NCI-H1436 treated with DMSO at 0.1 percent for 48 hours (cell line): ENCODE measurements at places on chromosomes 3 and 15.

DNA sequence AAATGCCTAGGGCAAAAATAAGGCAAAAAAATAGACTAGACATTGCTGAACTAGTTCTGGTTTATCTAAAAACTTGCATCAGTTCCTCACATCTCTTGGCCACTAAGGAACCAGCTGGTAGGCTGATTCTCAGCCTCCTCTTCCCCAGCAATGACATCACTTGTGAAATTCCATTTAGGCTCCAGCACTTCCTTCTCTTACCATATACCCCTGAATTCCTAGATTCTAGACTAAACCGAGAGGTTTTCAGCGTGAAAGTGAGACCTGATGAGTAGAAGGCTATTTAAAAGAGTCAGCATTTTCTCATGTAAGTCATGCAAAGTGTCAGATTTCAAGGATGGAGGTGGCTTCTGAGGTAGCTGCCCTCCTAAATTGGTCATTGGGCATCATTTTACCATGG is 247.1 kb upstream of the CDIN1 start:
- DNase-seq, result no peak

DNA sequence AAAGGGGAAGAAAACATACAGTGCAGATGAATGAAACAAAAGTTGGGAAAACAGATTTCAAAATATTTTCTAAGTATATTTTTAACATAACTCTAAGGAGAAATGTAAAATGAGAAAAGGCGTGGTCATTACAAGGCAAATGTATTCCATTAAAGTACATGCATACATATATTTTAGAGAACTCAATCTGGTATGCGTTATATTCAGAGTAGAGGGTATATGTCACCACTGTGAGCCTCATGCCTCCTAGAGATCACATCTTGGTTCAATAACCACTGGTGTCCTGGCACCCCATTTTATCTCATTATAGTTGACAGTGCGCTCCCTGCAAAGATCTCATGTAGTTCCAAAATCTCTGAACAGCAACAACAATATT is 77.5 kb downstream of the SMARCC1 start:
- no peak for DNase-seq

DNA sequence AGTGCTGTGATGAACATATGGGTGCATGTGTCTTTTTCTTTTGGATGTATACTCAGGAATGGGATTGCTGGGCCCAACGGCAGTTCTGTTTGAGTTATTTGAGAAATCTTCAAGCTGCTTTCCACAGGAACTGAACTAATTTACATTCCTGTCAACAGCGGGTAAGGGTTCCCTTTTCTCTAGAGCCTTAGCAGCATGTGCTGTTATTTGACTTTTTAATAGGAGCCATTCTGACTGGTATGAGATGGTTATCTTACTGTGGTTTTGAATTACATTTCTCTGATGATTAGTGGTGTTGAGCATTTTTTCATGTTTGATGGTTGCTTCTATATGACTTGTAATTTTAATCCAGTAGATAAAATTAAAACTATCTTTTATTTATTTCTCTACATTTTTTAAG is 1168.6 kb upstream of the ALCAM start:
- no peak for DNase-seq

GRCh38 chr15:60609721-60610320 is 130.9 kb upstream of the ICE2 start:
- no peak for DNase-seq

DNA sequence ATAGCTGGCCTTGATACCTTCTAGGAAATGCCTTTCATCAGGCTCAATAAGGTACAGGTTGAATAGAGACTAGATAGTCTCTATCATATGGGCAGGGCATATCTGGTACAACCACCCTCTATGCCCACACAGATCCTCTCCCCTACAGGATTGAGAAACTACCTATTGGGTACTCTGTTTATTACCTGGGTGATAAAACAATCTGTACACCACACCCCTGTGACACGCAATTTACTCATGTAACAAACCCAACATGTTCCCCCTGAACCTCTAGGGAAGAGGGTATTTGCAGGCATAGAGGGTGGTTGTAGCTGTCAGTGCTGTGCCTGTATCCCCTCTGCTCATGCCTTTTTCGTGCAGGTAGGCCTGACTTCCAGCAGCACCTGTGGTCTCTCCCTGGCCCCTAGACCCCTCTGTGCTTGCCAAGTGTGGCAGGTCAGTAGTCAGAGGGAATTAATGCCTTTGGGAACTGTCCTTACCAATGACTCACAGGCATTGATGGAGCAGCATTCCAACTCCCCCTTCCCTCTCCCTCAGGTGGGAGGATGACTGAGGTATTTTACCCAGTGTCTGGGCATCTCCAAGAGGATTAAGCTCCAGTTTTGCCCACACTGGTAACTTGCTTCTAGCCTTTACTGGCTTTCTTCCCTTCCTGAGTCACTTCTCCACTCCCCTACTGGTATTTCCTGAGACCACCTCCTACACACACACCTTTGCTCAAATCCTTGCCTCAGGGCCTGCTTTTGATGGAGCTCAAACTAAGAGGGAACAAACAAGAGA is 18.3 kb downstream of the CLSTN2 start:
- no peak for DNase-seq

DNA sequence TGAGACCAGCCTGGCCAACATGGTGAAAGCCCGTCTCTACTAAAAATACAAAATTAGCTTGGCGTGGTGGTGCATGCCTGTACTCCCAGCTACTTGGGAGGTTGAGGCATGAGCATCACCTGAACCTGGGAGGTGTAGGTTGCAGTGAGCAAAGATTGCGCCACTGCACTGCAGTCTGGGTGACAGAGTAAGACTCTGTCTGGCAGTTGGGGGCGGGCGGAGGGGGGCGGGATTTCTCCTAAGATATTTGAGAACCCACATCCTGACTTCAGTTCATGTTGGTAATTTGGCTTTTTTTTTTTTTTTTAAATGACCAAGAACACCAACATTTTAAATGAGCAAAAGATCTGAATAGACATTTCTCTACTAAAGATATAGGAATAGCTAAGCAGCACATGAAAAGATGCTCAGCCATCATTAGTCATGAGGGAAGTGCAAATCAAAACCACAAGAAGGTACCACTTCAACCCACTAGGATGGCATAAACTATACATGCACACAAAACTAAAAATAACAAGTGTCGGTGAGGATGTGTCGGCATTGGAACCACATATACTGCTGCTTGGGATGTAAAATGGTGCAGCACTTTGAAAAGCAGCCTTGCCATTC is 75.6 kb upstream of the LMOD3 start:
- DNase-seq, result no peak

DNA sequence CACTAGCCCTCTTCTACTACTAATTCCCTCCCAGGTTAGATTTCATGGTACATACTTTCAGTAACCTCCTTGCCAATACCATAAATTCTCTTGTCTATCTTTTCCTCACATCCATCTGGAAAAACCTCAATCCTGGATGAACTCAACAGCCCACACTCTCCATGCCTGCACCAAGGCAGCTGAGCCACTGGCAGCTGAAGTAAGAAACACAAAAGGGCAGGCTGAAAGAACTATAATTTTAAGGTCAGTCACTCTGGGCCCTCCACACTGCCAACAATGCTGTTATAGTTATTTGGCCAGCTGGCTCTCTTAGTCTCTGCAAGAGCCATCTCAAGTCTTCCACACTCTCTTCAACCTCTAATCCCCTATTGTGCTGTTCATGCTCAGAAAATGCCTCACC is 15.1 kb upstream of the TIPARP start:
- no peak for DNase-seq

- no peak for DNase-seq
Measured at GRCh38 chr15:98728082-98728810, 79.9 kb downstream of the IGF1R start.

- DNase-seq, result peak; percentile 59
Measured at GRCh38 chr3:178583963-178584575, 47.8 kb downstream of the KCNMB2 start.

DNA sequence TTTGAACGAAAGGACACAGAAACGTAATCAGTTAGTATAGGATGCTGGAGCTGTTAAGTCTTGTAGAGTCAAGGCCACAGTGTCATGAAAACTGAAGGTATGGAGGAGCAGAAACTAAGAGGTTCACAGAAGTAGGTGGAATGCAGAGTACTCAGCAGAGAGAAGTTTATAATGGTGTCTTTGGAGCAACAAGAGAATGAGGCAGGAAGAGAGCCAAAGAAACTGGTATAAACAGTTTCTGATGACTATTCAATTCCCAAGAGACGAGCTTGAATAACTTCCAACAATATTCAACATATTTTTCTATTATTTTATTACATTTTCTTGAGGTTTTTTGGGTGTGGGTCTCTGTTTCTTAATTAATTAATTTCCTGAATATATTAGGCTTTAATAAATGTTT is 29.6 kb downstream of the GALK2 start:
- no peak for DNase-seq

DNA sequence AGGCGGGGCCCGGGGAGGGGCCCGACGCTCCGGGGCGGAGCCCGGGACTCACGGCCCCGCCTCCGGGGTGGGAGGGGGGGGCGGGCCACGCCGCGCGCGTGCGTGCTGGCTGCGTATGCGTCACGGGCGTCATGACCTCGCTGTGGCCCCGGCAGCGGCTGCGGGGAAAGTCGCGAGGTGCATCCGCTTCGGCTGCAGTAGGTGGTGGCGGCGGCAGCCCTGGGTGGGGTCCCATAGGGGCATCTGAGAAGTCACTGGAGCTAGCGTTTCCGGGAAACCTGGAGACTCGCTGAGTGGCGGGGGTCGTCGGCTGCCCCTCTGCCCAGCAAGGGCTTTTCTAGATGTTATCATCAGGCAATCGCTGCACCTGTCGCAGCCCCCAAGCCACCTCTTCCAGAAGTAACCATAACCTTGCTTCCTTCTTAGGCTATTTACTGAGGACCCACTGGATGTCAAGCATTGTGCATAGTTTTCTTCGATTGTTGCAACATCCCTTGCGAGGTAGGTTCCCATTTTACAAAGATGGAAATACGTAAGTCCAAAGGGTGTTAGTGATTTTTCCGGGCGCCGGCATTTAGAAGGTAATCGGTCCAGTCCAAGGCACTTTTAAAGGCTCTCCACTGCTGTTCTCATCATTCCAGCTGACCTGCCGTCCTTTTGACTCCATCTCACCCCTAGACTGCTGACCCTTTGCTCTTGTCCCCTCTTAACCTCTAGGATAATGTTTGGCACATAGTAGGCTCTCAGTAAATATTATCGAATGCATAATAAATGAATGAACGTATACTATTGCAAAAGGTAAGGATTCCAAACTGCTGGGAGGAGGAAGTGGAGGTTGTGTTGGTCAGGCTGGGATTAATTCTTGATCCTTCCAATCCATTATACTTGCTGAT is at the start of gene GDPGP1:
TSS of gene GDPGP1 (plus strand) at position 114 of the 893 bp plus-strand sequence. CDS start 6,700 bp downstream, outside the sequence.
- DNase-seq, result peak; percentile 35

GRCh38 chr15:39461536-39462130 is 119.2 kb upstream of the THBS1 start:
- no peak for DNase-seq

DNA sequence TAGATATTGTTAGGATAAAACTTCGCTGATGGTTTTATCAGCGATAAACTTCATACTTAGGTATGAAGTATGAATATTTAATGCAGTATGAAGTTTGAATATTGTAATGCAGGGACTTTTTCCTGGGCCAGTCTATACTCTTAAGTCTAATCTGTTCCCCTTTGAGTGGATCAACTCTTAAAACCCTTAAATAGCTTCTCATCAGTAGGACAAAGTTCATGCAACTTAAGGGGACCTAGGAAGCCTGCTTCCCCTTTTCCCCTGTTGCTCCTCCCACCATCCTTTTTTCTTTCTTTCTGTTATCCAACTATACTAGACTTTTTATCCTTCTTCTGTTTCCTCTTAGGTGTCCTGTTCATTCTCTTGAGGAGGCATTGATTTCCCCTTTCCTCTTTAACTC is 78.7 kb downstream of the MITF start:
- no peak for DNase-seq

DNA sequence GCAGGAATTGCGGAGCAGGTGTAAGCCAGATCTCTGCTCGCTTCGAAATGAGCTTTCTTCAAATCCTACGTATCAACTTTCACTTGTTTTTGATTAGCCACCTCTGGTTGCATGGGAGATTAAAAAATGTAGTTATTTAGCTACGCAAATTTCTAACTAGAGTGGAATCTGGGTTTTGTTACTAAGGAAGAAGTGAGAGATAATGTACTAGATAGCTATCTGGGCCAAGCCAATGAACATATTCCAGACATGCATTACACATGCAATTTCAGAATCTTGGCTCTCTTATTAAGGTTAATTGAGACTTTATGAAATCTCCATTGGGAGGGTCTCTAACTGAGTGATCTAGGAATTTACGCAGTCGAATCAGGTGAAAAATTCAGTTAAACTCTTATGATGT is 765.7 kb downstream of the DIPK2A start:
- no peak for DNase-seq

DNA sequence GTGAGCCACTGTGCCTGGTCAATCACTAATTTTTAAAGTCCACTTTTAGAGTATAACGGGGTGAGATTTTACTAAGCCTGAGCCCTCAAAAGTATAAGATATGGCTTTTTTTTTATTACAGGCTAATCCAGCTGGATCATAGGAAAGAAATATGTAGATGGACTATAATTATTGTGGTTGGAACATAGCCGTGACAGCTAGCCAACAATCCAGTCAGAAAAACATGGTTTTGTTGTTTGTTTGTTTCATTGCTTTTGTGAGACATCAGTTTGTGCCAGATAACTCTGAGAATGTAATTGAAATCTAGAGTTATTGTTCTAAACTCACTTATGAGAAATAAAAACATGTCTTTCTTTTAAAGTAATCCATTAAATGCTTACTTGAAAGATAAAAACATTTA is 37.3 kb upstream of the ATOSA start:
- no peak for DNase-seq

DNA sequence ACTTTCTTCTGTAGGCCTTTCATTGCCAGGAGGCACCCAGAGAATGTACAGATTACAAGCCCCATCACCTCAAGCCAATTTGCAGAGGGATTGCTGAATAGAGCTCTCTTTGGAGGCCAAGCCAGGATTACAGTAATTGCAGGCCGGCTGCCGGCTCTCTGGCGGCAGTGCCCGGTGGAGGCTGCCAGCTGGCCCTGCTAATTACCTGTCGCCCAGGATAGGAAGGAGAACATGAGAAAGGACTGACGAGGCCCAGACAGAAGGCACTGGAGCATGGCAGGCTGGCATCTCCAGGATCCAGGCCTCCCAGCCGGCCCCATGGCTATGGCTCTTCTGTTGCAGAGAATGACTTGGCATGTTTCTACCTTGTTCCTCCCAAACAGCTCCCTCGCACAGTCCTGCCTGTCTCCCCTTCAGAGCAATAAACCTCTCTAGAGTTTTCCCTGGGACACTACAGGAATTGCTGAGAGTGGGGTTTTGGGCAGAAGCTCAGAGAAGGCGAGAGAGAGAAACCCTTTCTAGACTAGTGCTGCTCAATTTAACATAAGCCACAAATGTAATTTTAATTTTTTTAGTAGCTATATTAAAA is 273.6 kb upstream of the PROK2 start:
- no peak for DNase-seq

- no peak for DNase-seq
Measured at GRCh38 chr3:138227650-138228049, 40.5 kb downstream of the ARMC8 start.

- DNase-seq, result no peak
Measured at GRCh38 chr3:38958026-38958720, 93.6 kb downstream of the SCN11A start.

GRCh38 chr3:153051427-153052095 is 110.5 kb upstream of the RAP2B start:
- DNase-seq, result no peak

GRCh38 chr3:3783696-3784095 is 15.5 kb upstream of the LRRN1 start:
- no peak for DNase-seq

- peak; percentile 25 for DNase-seq
Measured at GRCh38 chr3:140859592-140860336, 81.9 kb upstream of the SLC25A36 start.

- no peak for DNase-seq
Measured at GRCh38 chr15:93700051-93700450, 531.3 kb upstream of the MCTP2 start.

- DNase-seq, result no peak
Measured at GRCh38 chr15:48486228-48486627, 155.0 kb downstream of the DUT start.
